ENCODE measurements at places on chromosomes 1 and 21. TPM values are rescaled to one million over a fixed set of nuclear protein-coding genes. Genes with fewer than 3 reads are reported as not detected.

The KRTAP19-3 gene
- total RNA-seq, result not detected

The KIAA1614 gene
- 0.02 TPM for total RNA-seq

The TTC34 gene
- total RNA-seq, result 0.88 TPM

The TSPAN1 gene
- total RNA-seq, result 0.30 TPM

DNA sequence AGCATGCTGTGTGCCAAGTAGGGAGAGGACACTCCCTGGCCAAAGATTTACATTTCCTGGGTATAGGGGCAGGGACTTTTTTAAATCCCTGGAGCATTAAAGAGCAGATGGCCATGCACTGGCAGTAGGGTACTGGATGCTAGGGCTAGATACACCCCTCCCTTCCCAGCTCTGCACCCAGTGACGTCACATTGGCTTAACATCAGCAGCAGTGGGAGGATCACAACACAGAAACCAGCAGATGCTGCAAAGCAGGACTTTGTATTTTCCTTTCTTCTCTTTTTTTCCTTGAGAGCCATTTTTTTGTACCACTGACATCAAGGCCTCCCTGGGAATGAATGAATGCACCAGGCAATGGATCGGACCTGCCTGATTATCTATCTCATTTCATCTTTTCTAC, 243.0 kb downstream of the KAZN start:
- no peak for DNase-seq

The HOOK1 gene
- total RNA-seq, result 13.6 TPM

DNA sequence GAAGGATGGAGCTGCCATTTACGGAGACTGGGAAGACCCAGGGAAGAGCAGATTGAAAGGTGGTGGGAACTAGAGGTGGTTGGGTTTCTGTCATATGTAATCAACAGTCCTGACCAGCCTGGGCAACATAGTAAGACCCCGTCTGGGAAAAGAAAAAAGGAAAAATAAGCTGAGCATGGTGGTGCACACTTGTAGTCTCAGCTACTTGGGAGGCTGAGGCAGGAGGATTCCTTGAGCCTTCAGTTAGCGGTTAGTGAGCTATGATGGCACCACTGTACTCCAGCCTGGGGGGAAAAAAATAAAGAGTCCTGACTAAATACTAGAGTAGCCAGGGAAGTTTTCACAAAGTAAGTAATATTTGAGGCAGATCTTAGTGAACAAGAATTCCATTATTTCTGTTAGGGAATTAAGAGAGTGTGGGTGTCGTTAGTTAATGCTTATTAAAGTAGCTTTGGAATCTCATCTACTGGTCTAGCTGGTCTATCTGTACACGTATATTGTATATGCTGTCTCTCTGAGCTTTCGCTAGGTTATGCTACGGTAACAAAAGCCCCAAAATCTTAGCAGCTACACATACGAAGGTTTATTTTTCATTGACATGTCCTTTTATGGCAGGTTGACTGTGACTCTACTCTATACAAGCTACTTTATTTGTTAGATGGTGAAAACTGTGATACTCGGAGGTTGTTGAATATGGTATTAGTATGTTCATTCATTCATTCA, 4.4 kb downstream of the NBPF1 start:
- DNase-seq, result no peak

DNA sequence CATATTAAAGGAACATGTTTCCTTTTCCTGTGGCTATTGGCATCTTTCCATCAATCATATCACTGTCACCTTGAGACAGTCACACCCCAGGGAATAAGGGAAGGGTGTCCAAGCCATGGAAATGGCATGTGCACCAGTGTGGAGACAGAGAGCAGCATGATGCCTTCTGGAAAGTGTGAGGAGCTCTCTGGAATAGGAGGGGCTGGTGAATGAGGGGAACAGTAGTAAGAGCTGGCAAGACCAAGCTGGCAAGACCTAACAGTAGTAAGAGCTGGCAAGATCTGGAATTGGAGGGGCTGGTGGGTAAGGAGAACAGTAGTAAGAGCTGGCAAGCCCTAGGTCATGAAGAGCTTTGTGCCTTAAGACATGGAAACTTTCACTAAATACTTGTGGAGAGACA, 186.7 kb downstream of the C1orf94 start:
- no peak for DNase-seq

DNA sequence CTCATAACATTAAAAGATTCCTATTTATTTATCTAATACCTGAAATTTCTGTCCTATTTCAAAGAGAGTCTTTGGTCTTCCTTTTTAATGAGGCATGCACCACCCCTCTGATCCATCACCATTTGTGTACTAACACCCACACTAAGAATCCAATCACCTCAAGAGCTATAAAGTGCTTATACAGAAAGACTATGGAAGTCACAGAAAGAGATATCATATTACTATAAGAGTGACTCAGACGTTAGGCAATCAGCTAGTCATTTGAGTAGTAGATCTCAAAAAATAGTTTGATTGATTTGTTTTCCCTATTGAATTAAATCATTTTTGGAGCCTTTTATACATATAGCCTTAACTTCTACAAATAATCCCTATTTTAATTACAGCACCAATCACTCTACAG, 46.1 kb downstream of the NME7 start:
- no peak for DNase-seq

DNA sequence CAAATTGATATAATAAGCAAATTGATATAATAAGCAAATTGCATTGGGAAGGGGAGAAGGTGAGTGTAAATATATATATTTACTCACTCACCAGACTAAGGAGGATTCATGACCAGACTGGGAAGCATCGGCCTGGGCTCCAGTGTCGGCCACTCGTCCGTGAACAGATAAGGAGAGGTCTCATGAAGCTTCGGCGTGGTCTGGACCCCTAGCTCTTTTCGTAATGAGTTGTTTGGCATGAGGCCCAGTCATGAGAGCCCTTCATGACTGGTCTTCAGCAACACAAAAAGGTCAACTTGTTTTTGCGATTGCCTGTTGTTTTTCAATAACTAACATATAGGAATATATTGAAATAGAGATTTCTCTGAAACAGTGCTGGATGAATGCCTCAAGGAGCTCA, 222.9 kb upstream of the KCNK2 start:
- no peak for DNase-seq

The SAMD11 gene
- 0.17 TPM for total RNA-seq

The LCE6A gene
- total RNA-seq, result not detected

The KIF2C gene
- total RNA-seq, result 134 TPM

- no peak for DNase-seq
These were observed 248.3 kb downstream of the NUF2 start for GRCh38 chr1:163570071-163570470.

DNA sequence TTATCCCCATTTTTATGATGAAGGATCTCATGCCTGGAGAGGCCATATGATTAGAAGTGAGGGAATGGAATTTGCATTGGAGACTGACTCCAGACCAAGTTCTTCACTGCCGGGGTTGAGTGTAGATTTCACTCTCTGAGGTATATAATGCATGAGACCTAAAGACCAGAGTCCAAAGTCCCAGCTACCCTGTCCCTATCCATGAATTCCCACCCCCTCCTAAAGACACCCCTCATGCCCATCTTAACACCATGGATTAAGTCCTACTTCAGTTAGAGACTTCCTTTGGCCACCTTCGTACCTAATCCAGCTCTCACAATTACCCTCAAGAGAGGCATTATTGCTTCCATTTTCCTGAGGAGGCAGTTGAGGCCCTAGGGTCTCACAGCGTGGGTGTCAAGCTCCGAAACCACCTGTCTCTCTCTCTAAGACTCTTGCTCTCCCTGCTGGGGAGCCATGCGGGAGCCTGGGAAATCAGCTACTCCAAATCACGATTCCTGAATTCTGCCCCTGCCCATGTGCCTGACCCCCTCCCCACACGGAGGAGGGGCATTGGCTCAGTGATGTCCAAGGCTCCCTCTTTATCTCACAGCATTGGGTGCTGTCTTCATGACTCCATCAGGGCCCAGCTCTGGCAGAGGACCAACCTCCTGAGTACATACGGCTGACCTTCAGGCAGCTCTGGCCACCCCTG, 11.7 kb upstream of the FOXO6 start:
- DNase-seq, result no peak

- DNase-seq, result no peak
These were observed 351.0 kb upstream of the VAMP3 start for GRCh38 chr1:7420098-7420445.

The ARHGEF10L gene
- total RNA-seq, result not detected

DNA sequence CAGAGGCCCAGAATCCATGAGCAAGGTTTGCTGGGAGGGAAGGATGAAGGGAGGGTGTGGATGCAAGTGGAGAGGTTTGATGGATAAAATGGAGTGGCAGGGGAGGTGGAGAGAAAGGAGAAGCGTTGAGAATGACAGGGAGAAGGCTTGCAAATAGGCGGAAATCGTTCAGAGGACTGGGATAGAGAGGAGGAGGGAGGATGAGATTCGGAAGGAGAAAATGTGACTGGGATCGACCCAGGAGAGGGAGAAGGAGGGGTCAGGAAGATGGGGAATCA, 376 bp downstream of the AVPR1B start:
- DNase-seq, result no peak

DNA sequence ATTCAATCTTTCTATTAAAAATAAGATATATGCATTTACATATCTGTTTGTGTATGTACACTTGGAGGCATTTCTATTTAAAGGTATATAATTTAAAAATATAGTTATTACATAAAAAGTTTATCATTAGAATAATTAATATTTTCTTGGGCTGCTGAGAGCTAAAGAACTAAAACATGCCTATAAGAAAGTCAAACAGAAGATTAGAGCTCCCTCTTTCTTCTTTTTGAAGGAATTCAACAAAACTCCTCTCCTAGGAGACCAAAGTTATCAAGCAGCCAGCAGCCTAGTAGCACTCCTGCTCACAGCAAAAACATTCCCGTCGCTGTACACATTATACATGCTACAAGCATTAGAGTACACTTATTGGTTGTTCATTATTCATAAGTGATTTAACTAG, 216.4 kb downstream of the VAV3 start:
- no peak for DNase-seq

GRCh38 chr21:45069711-45070110, 4.7 kb upstream of the ADARB1 start:
- DNase-seq, result no peak

The TMEM82 gene
- 0.49 TPM for total RNA-seq

The GPR52 gene
- total RNA-seq, result 1.9 TPM

The LHX8 gene
- not detected for total RNA-seq

DNA sequence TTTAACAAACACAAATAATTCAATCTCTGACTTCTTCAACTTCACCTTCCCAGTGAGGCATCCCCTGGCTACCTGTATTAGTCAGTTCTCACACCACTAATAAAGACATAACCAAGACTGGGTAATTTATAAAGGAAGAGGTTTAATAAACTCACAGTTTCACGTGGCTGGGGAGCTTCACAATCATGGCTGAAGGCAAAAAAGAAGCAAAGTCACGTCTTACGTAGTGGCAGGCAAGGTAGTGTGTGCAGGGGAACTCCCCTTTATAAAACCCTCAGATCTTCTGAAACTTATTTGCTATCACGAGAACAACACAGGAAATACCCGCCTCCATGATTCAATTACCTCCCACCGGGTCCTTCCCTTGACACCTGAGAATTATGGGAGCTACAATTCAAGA, 478.5 kb downstream of the ADGRL2 start:
- DNase-seq, result no peak

DNA sequence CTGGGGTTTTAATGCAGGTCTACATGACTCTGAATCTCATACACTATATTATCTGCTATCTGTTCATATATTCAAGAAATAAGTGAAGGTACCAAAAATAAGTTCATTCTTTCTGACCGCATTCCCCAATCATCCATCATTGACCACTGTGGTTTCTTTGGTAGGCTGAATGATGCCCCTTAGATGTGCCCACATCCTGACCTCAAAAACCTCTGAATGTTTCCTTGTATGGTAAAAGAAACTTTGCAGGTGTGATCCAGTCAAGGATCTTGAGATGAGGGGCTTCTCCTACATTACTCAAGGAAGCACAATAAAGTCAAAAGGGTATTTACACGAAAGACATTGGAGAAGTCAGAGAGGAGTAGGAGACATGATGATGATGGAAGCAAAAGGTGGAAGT, 60.6 kb upstream of the LRRC8B start:
- peak; percentile 63 for DNase-seq

GRCh38 chr1:68128157-68128556, 77.7 kb upstream of the DIRAS3 start:
- DNase-seq, result no peak

The LPAR3 gene
- total RNA-seq, result 0.24 TPM

The FTCD gene
- 0.74 TPM for total RNA-seq

- DNase-seq, result no peak
These were observed 14.6 kb downstream of the NGF start for GRCh38 chr1:115323366-115324004.

- no peak for DNase-seq
These were observed 13.4 kb downstream of the LRRC41 start for GRCh38 chr1:46289976-46290375.

DNA sequence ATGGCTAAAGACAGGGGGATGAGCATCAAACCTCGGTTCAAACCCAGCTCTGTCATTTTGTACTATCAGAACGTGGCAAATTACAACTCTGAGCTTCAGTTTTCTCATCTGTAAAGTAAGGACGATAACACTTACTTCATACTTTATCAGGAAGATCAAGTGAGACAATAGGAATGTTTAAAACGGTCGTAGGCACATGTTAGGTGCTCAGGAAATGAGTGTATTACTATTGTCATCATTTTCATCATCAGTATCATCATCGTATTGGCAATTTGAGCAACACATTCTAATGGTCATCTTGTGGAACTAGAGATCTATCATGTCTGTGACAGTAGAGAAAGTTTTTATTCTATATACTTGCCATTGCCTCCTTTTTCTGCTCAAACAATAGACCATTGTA, 22.1 kb upstream of the GADD45A start:
- no peak for DNase-seq

The CACHD1 gene
- total RNA-seq, result 1.6 TPM

- no peak for DNase-seq
These were observed 90.9 kb upstream of the RUNX3 start for GRCh38 chr1:25020851-25021590.

DNA sequence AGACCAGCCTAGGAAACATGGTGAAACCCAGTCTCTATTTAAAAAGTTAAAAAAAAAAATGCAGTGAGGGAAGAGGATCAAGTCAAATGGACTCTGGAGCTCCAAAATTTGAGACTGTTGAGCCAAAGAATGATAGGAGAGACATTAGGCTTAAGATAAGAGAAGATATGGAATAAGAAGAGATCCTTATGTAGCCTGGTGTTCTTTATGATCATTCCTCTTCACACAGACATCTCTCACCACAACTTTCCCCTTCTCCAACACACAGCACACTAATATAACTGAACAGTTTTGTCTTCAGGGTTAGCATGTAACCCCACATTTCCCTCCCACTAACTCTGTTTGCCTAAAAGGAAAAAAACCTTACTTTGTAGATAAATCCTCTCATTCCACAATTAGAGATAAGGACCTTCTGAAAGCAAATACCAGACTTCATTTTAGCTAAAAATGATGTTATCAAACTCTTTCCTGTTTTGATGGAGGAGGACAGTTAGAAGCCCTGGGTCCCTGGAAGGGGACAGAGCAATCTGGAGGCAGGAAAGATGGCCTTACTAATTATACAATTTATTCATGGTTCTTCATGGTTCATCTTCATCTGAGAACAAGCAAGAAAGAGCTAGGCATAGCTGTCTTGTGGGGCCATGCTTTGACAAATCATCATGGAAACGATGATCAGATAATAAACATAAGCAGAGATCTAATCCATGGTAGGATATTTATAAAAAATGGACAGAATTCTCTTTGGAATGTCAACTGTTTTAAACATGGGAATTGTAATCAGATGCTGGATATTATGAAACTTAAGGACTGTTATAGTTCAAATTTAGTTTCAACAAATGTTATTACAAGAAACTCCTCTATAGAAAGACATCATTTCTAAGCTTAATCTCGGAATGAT, 96.7 kb upstream of the S1PR1 start:
- DNase-seq, result no peak

- no peak for DNase-seq
These were observed 32.9 kb upstream of the JUN start for GRCh38 chr1:58816747-58817221.

Data from activated T-cell treated with anti-CD3 and anti-CD28 coated beads, Interleukin-2, amount 50 U/mL, for 72 hours (primary cell).